ENCODE measurements at places on chromosomes 7 and 10.

- DNase-seq = no peak
Observed at GRCh38 chr10:60950300-60950699, 6.3 kb upstream of the RHOBTB1 start.

GRCh38 chr7:87414794-87415188 is 60.7 kb downstream of the ABCB4 start:
- DNase-seq = no peak

DNA sequence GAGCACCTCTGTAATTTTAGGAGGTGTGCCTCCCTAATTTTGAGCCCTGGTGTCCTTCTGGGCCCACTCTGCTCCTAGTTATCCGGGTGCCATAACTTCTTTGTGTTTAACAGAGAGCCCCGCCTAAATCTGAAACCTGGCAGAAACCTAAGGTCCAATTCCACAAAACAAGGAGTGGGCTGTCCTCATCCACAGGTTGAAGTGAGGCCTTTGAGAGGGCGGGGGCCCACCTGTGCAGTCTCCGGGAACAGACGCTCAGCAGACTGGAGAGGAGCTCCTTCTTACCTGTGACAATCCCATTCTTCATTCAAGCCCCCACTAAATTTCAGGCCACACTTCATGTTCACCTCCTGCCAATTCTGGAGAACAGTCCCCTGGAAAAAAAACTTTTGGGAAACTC is 10.9 kb downstream of the TMEM72 start:
- no peak for DNase-seq

DNA sequence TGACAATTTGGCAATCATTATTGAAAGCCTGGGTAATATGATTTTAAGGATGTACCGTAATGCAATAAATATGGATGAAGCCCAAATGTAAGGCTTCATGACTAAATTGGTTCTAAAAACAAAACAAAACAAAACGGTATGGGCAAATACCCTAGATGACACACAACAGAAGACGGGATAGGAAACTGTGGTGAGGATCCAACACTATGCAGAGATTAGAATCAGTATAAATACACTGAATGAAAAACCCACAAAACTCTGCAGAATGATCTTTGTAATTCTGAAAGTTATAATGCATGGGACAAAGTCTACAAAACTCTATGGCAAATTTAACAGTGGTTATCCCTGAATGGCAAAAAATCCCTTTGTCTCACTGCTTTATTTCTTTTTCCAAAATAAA is 57.6 kb downstream of the MALSU1 start:
- no peak for DNase-seq

DNA sequence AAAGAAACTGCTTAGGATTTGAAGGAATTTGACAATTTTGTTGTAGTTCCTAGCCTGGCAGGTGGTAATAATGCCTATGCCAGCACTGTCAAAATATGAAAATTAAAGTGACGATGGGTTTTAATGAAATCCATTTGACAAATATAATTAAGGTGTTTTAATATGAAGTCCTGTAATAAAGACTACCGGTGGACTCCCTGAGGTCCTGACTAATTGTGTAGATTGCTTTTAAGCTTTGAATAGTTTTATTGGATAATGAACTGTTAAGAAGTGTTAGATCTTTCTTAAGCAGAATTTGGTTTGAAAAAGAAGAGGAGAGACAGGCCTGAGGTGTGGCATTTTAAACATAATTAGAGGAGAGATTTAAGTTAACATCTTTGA is 197.2 kb downstream of the VTI1A start:
- no peak for DNase-seq

- DNase-seq = no peak
Observed at GRCh38 chr7:151775547-151776443, 101.1 kb downstream of the PRKAG2 start.

DNA sequence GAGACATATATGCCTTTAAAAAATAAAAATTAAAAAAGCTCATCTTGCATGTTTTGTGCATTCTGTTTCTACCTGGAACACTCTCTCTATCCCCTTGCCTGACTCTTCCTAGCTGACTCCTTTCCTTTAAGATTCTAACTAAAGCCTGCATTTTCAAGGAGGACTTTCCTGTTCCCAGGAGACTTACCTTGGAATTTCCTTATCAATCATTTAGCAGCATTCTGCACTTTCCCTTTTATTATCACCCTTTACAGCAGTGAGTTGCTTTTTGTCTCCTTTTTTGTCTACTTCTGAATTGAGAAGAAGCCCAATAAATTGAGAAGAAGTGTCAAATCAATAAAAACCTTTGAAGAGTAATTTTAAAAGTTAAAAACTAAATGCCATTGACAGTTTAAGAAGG is 142.2 kb upstream of the TMEM196 start:
- DNase-seq = no peak

DNA sequence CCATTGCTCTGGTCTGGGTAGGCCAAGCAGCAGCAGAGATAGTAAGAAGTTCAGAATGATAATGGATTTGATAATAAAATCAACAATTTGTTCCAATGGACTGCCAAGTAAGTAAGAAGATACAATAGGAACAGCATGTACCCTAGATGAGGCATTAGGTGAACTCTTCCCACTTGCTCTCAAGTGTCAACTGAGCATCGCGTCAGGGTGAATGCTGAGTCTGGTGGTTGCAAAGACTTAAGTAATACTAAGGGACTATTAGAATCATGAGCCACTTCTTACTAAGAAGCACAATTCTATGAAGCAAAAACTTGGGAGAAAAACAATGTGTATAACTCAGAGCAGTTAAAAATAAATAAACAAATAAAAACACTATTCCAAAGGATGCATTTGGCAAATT is 54.5 kb downstream of the LRRN3 start:
- DNase-seq = no peak

- no peak for DNase-seq
Observed at GRCh38 chr7:105355701-105356100, 33.0 kb downstream of the SRPK2 start.

DNA sequence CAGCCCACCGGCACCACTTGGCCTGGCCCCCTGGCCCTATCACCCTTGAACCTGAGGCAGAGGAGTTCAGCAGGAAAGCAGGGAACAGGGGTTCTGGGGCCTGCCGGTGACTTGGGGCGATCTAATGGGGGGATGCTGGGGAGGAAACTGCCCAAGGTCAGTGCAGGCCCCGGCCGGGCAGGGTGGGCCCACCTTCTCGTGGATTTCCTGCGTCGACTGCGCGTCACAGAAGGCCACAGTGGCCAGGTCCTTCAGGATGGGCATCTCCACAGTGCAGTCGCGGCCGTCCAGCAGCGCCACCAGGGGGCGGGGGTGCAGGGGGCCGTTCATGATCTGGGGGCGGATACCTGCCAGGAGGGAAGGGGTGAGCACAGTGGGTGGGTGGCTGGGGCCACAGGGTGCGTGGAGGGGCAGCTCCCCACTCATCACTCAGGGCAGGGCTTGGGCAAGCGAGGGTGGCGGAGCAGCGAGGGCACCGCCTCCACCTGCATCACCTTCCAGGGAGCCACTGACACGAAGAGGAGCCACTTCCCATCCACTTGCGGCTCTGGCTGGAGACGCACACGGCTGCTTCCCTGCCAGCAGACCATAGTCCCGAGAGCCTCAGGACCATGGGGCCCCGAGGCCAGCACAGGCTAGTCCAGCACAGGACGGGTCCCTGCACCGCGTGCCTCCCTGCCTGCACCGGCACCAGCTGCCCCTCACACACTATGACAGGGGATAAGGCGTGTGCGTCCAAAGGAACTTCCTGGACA is 61.4 kb downstream of the ZRANB1 start:
- peak; percentile 21 for DNase-seq

GRCh38 chr7:42739638-42740037 is 172.2 kb downstream of the C7orf25 start:
- no peak for DNase-seq

DNA sequence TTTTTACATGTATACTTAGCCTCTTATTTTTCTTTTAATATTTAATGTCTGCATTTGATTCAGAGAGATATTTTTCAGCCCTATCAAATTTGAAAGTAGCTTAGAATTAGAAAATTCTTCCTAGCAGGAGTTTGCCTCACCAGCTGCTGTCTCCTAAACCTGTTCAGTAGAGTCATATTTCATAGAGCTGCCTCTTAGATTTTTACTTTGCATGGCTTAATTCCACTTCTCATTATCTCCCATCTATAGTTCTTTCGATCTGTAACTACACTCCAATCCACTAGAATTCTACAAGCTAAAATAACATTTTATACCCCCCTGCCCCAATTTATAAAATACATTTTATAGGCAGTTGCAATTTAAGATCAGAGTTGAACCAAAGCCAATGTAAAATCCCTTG is 227.0 kb downstream of the ANK3 start:
- DNase-seq = no peak

GRCh38 chr7:133753513-133753912 is 373.6 kb upstream of the LRGUK start:
- DNase-seq = no peak

GRCh38 chr10:34719328-34719727 is 95.8 kb downstream of the PARD3 start:
- DNase-seq = no peak

DNA sequence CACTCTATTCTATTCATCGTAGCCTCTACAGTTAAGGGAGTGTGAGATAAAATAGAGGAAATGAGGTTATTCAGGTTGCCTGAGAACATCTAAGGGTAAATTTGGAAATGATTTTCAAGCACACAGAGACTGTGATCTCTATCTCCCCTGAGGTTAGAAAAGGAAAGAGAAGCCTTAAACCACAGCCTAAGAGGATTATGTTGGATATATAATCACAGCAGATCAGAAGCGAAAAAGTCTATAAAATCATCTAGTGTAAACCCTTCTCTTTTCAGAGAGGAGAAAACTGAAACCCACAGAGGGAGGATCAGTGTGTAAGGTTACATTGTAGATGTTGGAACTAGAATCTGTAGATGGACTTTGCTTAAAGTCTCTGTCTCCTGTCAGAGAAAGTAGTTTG is 90.6 kb upstream of the SEMA3E start:
- DNase-seq = no peak

DNA sequence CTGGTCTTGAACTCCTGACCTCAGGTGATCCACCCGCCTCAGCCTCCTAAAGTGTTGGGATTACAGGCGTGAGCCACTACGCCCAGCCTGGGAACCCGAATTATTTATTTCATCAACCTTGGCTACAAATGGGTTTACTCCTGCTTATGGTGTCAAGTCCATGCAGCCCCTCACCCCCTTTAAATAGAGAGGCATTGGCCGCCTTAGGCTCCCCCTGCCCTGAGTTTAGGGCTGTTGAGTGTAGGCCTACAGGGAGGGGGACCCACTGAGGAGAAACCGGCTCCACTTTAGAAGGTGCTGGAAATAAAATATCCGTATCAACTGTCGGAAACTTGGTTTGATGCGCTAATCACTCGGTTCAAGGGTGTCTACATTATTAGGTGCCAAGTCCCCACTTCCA is 8.7 kb upstream of the SP8 start:
- no peak for DNase-seq

DNA sequence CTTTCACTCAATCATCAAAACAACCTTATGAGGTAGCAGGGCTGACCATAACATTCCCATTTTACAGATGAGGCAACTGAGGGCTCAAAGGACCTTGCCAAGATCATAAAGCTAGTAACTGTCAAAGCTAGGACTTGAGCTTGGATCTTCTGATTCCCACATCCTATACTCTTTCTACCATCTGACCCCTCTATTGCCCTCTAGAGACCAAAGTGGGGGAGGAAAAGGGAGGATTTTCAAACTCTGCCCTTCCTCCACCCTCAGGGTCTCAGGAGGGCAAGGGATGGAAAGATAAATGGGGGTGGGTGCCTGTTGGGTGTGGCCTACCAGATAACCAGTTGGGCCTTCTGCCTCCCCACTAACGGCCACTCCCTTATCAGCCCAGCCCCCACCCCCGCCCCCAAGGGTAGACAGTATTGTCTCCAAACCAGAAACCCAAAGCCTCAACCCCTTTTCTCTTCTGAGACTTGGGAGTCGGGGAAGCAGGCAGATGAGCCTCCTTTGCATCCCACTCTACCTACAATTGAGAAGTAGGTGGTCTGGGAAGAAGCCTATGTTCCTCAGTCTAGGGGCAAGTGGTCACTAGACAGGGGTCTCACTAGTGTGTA is 7.9 kb downstream of the LDB1 start:
- no peak for DNase-seq

DNA sequence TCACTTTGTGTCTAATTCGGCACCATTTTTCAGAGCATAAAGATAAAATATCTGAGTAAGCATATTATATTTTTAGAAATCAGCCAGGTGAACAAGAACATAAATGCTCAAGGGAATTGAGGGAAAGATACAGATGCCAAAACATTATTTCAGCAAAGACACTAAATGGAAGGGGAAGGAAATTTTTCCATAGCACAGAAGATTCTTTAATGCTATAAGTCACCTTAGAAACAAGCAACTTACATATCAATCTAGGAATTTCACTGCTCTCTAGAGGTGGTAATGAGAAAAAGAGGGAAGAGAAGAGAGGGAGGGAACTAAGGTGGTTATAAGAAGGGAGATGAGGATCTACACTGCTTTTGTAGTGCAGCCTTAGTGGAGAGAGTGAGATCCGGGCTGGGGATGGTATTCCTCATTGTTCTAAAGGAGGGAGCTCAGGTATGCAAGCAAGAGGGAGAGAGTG is 20.4 kb downstream of the ZNF365 start:
- DNase-seq = no peak

DNA sequence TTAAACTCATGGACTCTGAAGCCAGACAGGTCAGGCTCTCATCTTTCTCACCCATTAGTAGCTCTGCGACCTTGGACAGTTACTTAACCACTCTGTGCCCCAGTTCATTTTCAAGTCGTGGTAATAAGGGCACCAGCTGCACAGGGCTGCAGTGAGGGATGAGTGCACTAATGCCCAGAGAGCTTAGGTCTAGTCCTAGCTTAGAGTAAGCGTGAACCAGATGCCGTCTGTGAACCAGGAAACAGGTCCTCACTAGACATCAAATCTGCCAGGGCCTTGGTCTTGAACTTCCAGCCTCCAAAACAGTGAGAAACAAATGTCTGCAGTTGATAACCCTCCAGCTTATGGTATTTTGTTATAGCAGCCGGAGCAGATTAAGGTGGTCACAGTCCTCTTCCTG is 222.4 kb upstream of the PFKP start:
- no peak for DNase-seq

GRCh38 chr7:132846086-132846485 is 235.8 kb downstream of the CHCHD3 start:
- no peak for DNase-seq

GRCh38 chr7:23207884-23208283 is 26.0 kb downstream of the NUP42 start:
- DNase-seq = no peak

GRCh38 chr10:118742032-118742431 is 12.7 kb downstream of the CACUL1 start:
- DNase-seq = no peak

Data from WTC11 (cell line).